ENCODE measurements at places on chromosomes 7 and 10. TPM values are rescaled to one million over a fixed set of nuclear protein-coding genes. Genes with fewer than 3 reads are reported as not detected.
A peak's percentile ranks its signal among the peaks of the same experiment; 100 is the strongest.

The MTURN gene
- 19.8 TPM for total RNA-seq

The PFKP gene
- 17.4 TPM for total RNA-seq

The NOS3 gene
- 7.6 TPM for total RNA-seq

The ADK gene
- total RNA-seq, result 12.9 TPM

The VGF gene
- 4.9 TPM for total RNA-seq

DNA sequence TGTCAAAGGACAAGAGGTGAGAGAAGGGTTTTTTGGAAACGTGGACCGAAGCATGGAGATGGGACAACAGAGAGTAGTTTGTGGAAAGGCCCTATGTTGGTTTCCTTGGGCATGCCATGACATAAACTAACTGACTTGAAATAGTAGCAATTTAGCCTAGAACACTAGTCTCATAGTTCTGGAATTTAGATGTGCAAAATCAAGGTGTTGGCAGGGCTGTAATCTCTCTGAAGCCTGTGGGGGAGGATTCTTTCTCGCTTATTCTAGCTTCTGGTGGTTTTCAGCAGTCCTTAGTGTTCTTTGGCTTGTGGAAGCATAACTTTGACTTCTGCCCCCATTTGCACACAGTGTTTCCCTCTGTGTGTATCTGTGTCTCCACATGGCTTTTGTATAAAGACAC lies 283.4 kb downstream of the GFRA1 start:
- H3K36me3 ChIP-seq, result no peaks in the 10 kb centered on the region
- H3K4me1 ChIP-seq, result no peaks in the 10 kb centered on the region

DNA sequence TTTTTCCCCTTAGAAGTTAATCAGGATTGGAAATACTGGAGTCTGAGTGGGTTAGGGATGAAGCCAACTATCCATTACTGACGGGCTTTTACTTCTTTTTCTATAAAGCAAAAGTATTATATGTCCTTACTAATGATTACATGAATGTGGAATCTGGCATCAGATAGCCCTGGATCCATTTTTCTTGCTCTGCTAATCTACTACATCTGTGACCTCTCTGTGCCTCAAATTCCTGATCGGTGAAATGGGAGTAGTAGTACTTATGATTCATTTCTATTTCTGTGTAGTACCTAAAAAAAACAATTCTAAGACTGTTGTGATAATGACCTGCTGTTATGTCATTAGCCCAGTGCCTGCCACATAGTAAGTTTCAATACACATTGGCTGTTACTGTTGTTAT lies 621.6 kb downstream of the SORCS3 start:
- H3K27ac ChIP-seq, result no peak overlapping the region
- H3K27me3 ChIP-seq, result no peaks in the 10 kb centered on the region
- H3K4me1 ChIP-seq, result no peaks in the 10 kb centered on the region
- no peak for DNase-seq
- H3K36me3 ChIP-seq, result no peaks in the 10 kb centered on the region

DNA sequence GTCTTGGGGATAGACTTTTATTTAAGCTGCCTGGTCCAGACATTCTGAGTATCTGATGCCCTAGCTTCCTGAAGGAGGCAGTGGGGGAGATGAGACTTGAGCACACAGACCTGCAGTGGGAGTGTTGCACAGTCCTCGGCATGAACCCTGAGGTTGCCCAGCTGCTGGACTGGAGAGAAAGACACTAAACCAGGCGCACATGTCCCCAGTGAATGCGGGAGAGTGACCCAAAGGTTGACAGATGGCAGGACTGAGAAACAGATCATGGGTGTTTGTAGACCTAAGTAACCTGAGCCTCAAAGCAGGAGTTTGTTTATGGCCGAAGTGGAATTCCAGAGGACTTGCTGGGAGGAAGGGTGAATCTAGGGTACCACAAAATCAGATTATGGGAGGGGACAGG lies 15.7 kb upstream of the MSRB2 start:
- no peak for DNase-seq
- H3K4me1 ChIP-seq, result peaks cover 13% of the 10 kb centered on the region
- H3K27me3 ChIP-seq, result no peaks in the 10 kb centered on the region

- H3K36me3 ChIP-seq, result no peaks in the 10 kb centered on the region
- no peak overlapping the region for H3K4me3 ChIP-seq
Observed at GRCh38 chr7:40303996-40304395, 169.2 kb downstream of the SUGCT start.

DNA sequence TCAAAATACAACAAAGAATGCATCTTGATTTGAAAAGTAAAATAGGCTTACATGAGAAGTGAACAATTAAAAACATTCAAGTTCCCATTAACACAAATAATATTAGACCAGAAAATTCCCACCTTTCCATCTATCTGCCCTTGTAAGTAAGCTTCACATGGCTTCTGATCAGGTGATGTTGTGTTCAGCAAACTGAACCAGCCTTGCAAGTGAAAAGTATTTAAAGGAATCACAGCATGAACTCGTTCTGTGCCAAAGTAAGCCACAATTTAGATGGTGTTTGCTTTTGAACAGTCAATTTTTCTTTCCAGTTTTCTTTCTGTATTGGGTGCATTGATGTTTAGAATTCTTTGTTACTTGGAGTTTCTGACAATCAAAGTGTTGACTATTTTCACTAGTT lies 347.9 kb downstream of the TNS3 start:
- H3K4me1 ChIP-seq, result no peaks in the 10 kb centered on the region
- H3K4me3 ChIP-seq, result no peak overlapping the region
- H3K27ac ChIP-seq, result no peak overlapping the region
- no peak for DNase-seq
- no peaks in the 10 kb centered on the region for H3K27me3 ChIP-seq
- no peaks in the 10 kb centered on the region for H3K36me3 ChIP-seq

GRCh38 chr7:90710466-90710850 lies 114.3 kb downstream of the CDK14 start:
- H3K27me3 ChIP-seq, result no peaks in the 10 kb centered on the region
- peaks cover 60% of the 10 kb centered on the region for H3K4me1 ChIP-seq
- H3K27ac ChIP-seq, result peak overlapping the region; percentile 76
- DNase-seq, result no peak
- H3K4me3 ChIP-seq, result no peak overlapping the region
- H3K36me3 ChIP-seq, result no peaks in the 10 kb centered on the region

- DNase-seq, result no peak
- H3K4me1 ChIP-seq, result peaks cover 1% of the 10 kb centered on the region
- peaks cover 5% of the 10 kb centered on the region for H3K36me3 ChIP-seq
- H3K4me3 ChIP-seq, result no peak overlapping the region
- H3K27ac ChIP-seq, result no peak overlapping the region
Observed at GRCh38 chr7:77354484-77354883, 61.7 kb downstream of the GSAP start.

GRCh38 chr10:89295597-89295996 lies 6.2 kb upstream of the IFIT2 start:
- DNase-seq, result no peak
- H3K36me3 ChIP-seq, result no peaks in the 10 kb centered on the region
- no peaks in the 10 kb centered on the region for H3K27me3 ChIP-seq
- H3K4me1 ChIP-seq, result no peaks in the 10 kb centered on the region
- no peak overlapping the region for H3K4me3 ChIP-seq

DNA sequence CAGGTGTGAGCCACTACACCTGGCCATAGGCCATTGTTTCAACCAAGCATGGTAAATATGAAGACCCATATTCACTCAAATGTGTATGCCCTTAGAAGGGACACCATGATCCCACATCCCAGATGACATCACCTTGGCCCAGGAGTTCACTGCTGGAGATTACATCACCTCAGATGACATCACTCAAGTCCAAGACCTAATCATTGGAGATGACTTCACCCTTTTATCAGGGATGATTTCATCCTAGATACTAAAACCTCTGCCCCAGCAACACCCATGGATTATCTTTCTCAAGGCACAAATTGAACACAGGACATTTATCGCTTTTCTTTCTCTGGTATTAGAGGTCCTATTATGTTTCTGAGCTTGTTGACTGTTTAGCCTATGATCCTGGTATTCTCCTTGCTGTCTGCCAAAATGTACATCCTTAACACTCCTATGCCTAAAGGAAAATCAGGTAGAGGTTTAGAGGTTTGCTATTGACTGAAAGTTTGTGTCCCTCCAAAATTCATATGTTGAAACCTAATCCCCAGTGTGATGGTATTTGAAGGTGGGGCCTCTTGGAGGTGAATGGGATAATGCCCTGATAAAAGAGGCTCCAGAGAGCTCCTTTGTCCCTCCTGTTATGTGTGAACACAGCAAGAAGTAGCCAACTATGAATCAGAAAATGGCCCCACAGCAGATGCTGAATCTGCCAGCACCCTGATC lies 9.8 kb upstream of the CYP2C18 start:
- no peaks in the 10 kb centered on the region for H3K4me1 ChIP-seq
- H3K27me3 ChIP-seq, result no peaks in the 10 kb centered on the region
- DNase-seq, result no peak
- H3K36me3 ChIP-seq, result no peaks in the 10 kb centered on the region

GRCh38 chr7:106317971-106318370 lies 33.2 kb upstream of the NAMPT start:
- H3K4me3 ChIP-seq, result no peak overlapping the region
- no peaks in the 10 kb centered on the region for H3K36me3 ChIP-seq
- H3K4me1 ChIP-seq, result no peaks in the 10 kb centered on the region
- H3K27me3 ChIP-seq, result no peaks in the 10 kb centered on the region
- no peak overlapping the region for H3K27ac ChIP-seq

- DNase-seq, result no peak
- no peaks in the 10 kb centered on the region for H3K36me3 ChIP-seq
- no peaks in the 10 kb centered on the region for H3K27me3 ChIP-seq
- H3K4me3 ChIP-seq, result no peak overlapping the region
- H3K4me1 ChIP-seq, result peaks cover 3% of the 10 kb centered on the region
- H3K27ac ChIP-seq, result no peak overlapping the region
Observed at GRCh38 chr10:20714518-20714917, 182.6 kb downstream of the NEBL start.

GRCh38 chr10:107971973-107972372 lies 807.5 kb upstream of the SORCS1 start:
- no peak overlapping the region for H3K4me3 ChIP-seq
- H3K36me3 ChIP-seq, result no peaks in the 10 kb centered on the region
- no peaks in the 10 kb centered on the region for H3K27me3 ChIP-seq
- H3K27ac ChIP-seq, result no peak overlapping the region
- H3K4me1 ChIP-seq, result no peaks in the 10 kb centered on the region

- H3K27ac ChIP-seq, result no peak overlapping the region
- H3K4me3 ChIP-seq, result no peak overlapping the region
- H3K36me3 ChIP-seq, result no peaks in the 10 kb centered on the region
- no peaks in the 10 kb centered on the region for H3K4me1 ChIP-seq
Observed at GRCh38 chr10:114911052-114911711, 26.8 kb upstream of the TRUB1 start.

DNA sequence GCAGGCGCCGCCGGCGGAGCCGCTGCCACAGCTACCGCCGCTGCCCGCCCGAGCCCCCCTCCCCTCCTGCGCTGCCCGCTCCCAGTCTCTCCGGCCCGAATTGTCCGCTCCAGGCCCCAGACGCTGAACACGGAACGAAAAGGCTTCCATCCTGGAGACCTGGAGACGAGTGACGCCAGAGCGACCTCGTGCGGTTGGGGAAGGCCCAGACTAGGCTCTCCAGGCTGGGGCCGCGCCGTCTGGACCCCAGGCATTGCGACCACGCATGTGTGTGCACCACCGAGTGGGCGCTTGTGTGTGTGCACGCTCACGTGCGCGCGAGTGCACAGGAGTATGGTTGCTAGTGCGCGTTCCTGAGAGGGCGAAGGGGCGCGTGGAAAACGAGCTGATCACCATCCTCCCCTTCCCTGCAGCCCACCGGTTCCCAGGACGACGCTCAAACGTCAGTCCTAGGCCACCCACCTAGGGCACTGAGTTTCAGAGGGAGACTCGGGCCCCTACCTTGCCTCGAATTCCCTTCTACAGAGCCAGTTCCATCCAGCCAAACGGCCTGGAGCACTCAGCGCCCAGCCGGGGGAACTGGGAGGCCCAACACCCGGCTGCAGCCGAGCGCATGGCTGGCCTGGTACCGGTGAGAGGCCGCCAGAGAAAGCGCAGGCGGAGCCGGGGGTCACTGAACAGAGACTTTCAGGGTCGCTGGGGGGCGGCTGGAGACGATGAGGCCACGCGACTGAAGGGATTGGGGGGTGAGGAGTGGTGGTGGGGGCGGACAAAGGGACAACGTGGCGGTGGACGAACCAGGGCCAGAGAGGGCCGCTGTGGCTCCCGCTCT lies 11.6 kb downstream of the LBX1 start:
- DNase-seq, result peak; percentile 46
- peaks cover 53% of the 10 kb centered on the region for H3K4me1 ChIP-seq
- no peak overlapping the region for H3K27ac ChIP-seq
- H3K27me3 ChIP-seq, result peaks cover 73% of the 10 kb centered on the region

- no peak for DNase-seq
- H3K36me3 ChIP-seq, result peaks cover 4% of the 10 kb centered on the region
- no peaks in the 10 kb centered on the region for H3K4me1 ChIP-seq
- no peak overlapping the region for H3K27ac ChIP-seq
- H3K27me3 ChIP-seq, result no peaks in the 10 kb centered on the region
- H3K4me3 ChIP-seq, result no peak overlapping the region
Observed at GRCh38 chr7:140033036-140033435, 29.7 kb downstream of the PARP12 start.

GRCh38 chr10:60031664-60032063 lies 125.3 kb upstream of the CCDC6 start:
- no peak overlapping the region for H3K27ac ChIP-seq
- no peaks in the 10 kb centered on the region for H3K36me3 ChIP-seq
- peaks cover 7% of the 10 kb centered on the region for H3K4me1 ChIP-seq
- no peak for DNase-seq
- no peaks in the 10 kb centered on the region for H3K27me3 ChIP-seq
